ENCODE measurements at places on chromosomes 7 and 10. TPM values are rescaled to one million over a fixed set of nuclear protein-coding genes. Genes with fewer than 3 reads are reported as not detected.

Gene MUC12
- total RNA-seq: 1.3 TPM

Gene AP5Z1
- 88.6 TPM for total RNA-seq

GRCh38 chr7:118836933-118837332 lies 612.4 kb downstream of the ANKRD7 start:
- H3K27ac ChIP-seq: no peak overlapping the region
- no peak overlapping the region for H3K4me3 ChIP-seq
- no peaks in the 10 kb centered on the region for H3K4me1 ChIP-seq
- H3K36me3 ChIP-seq: no peaks in the 10 kb centered on the region

- no peak overlapping the region for H3K4me3 ChIP-seq
- no peak overlapping the region for H3K27ac ChIP-seq
- H3K4me1 ChIP-seq: no peaks in the 10 kb centered on the region
- H3K36me3 ChIP-seq: no peaks in the 10 kb centered on the region
- no peak for DNase-seq
These were observed 49.5 kb upstream of the CREB5 start for GRCh38 chr7:28362812-28363211.

Gene LIPJ
- total RNA-seq: not detected

Gene DNAJC30
- 10.3 TPM for total RNA-seq

- no peaks in the 10 kb centered on the region for H3K36me3 ChIP-seq
- H3K4me3 ChIP-seq: no peak overlapping the region
- H3K4me1 ChIP-seq: peaks cover 2% of the 10 kb centered on the region
- no peak overlapping the region for H3K27ac ChIP-seq
- DNase-seq: no peak
These were observed 282.0 kb downstream of the ADK start for GRCh38 chr10:74432841-74433594.

Gene HNRNPF
- total RNA-seq: 194 TPM

Gene STK32C
- total RNA-seq: 12.6 TPM

Gene RAMP3
- total RNA-seq: 0.62 TPM

GRCh38 chr7:113768387-113768786 lies 150.4 kb downstream of the PPP1R3A start:
- no peak for DNase-seq
- H3K27me3 ChIP-seq: peaks cover 3% of the 10 kb centered on the region
- no peak overlapping the region for H3K27ac ChIP-seq
- H3K36me3 ChIP-seq: no peaks in the 10 kb centered on the region
- H3K4me3 ChIP-seq: no peak overlapping the region

- H3K36me3 ChIP-seq: no peaks in the 10 kb centered on the region
- no peaks in the 10 kb centered on the region for H3K27me3 ChIP-seq
- DNase-seq: no peak
- H3K27ac ChIP-seq: no peak overlapping the region
- no peaks in the 10 kb centered on the region for H3K4me1 ChIP-seq
- H3K4me3 ChIP-seq: no peak overlapping the region
These were observed 1139.3 kb upstream of the CELF2 start for GRCh38 chr10:9878383-9878782.

DNA sequence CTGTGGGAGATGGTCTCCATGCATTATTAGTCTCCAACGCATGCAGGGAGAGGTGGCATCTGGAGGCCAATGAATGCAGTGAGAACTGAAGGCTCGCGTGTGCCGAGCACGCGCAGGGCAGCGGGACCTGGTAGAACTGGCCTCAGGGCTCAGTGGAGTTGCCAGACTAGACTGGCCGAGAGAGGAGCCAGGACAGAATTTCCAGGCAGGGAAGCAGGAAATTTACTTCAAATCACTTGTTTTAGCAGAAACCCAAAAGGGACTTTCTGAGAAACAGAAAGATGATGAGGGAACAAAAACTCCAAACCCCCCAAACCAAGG lies 311.0 kb upstream of the IMMP2L start:
- H3K36me3 ChIP-seq: peaks cover 42% of the 10 kb centered on the region
- H3K4me1 ChIP-seq: peaks cover 58% of the 10 kb centered on the region
- peak overlapping the region; percentile 38 for H3K4me3 ChIP-seq

- H3K27ac ChIP-seq: no peak overlapping the region
- H3K4me3 ChIP-seq: no peak overlapping the region
- H3K4me1 ChIP-seq: no peaks in the 10 kb centered on the region
- H3K27me3 ChIP-seq: peaks cover 3% of the 10 kb centered on the region
- peaks cover 16% of the 10 kb centered on the region for H3K36me3 ChIP-seq
These were observed 18.9 kb downstream of the CEP55 start for GRCh38 chr10:93515071-93516005.

Gene GPR141
- not detected for total RNA-seq

DNA sequence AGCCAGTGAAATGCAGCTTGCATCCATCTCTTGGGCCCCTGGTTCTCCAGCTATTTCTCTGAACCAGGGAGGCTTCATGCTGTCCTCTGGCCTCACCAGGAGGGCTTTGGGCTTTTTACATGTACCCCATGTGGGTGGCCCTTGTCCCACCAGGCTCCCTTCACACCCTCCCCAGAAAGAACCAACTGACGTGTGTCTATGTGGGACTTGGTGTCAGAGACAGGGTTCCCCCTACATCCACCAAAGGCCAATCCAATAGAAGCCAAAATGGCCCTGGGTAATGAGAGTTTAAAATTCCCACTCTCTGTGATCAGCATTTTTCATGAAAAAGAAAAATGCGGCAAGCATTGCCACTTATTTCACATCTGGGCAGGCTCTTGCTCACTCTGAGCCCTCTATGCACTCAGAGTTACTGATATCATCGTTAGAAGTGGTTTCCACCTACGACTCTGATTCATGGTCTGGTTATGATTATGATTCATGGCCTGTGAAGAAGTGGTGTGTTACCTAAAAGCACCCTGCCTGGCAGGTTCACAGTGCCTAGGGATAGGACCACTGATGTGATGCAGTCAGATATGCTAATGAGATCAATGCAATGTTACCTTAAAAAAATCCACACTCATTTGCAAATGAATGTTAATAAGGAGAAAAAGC lies 133.5 kb downstream of the BUB3 start:
- peaks cover 2% of the 10 kb centered on the region for H3K27me3 ChIP-seq
- H3K27ac ChIP-seq: no peak overlapping the region
- no peak overlapping the region for H3K4me3 ChIP-seq
- DNase-seq: no peak
- H3K4me1 ChIP-seq: no peaks in the 10 kb centered on the region

- peak overlapping the region; percentile 5 for H3K27ac ChIP-seq
- no peak for DNase-seq
- H3K4me1 ChIP-seq: peaks cover 12% of the 10 kb centered on the region
These were observed 6.4 kb downstream of the ANTXRL start for GRCh38 chr10:46293228-46293627.

DNA sequence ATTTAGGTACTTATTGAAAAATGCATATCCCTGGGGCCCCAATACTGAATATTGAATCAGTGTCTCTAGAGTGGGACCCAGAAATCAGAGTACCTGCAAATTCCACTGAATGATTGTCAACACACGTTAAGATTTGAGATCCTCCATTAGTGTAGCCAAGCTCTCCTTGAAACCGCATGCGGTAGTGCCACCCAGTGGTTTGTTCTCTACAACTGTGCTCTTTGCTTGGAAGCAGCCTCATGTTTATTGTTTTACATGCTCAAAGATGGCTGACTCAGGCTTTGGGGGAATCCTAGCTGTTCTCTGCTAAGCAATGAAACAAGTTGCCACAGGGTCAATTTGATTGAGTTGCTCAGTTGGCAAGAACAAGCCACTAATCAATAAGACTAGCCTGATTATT lies 340.2 kb upstream of the CELF2 start:
- no peak overlapping the region for H3K4me3 ChIP-seq
- H3K36me3 ChIP-seq: no peaks in the 10 kb centered on the region
- DNase-seq: peak; percentile 72

DNA sequence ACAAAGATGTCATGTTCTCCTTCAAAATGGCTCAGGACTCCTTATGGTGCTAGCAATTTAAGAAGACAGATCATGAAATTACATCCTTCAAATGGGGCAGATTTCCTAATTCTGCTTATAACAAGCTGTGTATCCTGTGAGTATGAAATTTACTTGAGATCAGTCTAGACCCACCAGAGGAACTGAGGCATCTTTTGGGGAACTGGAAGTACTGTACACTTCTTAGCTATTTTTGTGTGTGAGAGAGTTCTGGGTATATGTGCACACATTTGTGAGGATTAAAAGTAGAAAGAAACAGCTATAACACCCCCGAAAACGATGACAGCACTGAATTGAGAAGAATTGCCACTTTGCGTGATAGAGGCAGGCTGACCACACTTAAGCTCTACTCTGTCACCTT lies 187.0 kb upstream of the CCDC6 start:
- H3K4me3 ChIP-seq: no peak overlapping the region
- no peaks in the 10 kb centered on the region for H3K4me1 ChIP-seq
- H3K27ac ChIP-seq: no peak overlapping the region
- no peaks in the 10 kb centered on the region for H3K36me3 ChIP-seq

DNA sequence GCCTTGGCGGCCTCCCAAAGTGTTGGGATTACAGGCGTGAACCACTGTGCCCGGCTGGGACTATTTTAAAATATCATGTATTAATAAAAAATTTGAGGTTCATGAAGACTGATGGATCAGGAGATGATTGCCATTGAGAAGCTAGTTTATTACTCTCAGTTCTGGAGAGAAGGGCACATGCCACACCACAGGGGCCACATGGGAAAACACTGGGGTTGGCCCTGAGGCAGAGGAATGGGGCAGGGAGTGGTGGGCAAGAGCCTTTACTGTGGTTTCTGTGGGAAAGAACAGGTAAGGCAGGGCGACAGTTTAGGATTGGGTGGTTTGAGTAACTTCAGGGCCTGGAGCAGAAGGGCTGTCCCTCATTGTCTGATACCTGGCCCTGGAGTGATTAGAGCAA lies 6.8 kb upstream of the TBRG4 start:
- no peak overlapping the region for H3K27ac ChIP-seq
- no peak for DNase-seq
- no peaks in the 10 kb centered on the region for H3K36me3 ChIP-seq

Gene MEOX2
- total RNA-seq: 0.10 TPM

Gene SLC26A5
- 3.0 TPM for total RNA-seq

Gene SPDYE8
- total RNA-seq: 0.13 TPM

DNA sequence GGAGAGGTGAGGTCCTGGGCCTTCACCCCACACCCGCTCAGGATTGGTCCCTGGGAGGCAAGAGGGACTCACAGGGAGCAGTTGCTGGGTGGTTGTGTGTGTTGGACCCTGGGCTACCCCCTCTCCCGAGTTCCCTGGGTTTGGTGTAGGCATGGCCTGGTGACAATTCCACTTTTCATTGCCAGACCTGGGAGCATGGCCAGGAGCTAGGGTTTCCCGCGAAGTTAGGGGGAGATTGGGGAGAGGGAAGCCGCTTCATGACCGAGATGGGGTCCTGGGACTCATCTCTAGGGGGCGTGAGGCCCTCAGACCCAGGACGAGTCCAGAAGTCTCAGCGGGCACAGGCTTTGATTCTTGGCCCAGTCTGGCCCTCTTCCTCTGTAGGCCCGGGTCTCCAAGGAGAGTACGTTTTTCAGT lies 606 bp downstream of the PALD1 start:
- peak overlapping the region; percentile 89 for H3K27ac ChIP-seq
- H3K36me3 ChIP-seq: no peaks in the 10 kb centered on the region
- H3K4me3 ChIP-seq: peak overlapping the region; percentile 92
- H3K4me1 ChIP-seq: peaks cover 80% of the 10 kb centered on the region

Gene PRKCQ
- total RNA-seq: 24.0 TPM

DNA sequence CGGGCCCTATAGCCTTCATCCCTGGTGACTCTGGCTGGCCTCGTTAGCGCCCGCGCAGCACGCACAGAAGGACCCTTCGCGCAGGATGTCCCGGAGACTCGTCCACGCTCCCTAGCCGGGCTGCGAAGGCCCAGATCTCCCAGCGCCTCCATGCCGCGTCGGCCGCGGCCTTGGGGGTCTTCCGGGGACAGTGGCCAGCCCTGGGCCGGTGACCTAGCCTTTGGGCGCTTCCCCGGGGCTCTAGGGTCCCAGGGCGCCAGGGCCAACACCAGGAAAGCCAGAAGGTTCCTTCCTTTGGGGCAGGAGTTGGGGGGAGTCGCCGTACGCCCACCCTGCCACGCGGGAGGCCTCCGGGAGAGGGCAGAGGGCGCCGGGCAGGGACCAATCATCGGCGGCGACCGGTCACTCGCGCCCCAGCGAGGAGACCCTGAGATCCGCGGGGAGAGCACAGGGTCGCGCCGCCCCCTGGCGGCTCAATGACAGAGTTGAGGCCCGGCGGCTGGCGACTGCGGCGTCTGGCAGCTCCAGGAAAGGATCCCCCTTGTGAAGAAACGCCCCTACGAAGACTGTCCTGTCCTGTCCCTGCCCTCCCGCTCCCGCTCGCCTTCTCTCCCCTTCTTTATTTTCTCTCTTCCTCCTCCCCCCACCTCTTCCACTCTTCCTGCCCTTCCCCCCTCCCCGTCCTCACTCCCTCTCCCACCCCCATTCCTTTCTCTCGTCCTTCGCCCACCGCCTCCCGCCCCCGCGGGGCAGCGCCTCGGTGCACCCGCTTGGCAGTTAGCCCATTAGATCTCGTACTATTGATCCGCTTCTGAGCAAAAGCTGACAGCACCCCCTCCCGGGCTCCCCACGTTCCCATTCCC lies 62.3 kb upstream of the LBX1 start:
- H3K36me3 ChIP-seq: peaks cover 7% of the 10 kb centered on the region
- H3K4me1 ChIP-seq: peaks cover 7% of the 10 kb centered on the region
- peaks cover 21% of the 10 kb centered on the region for H3K27me3 ChIP-seq
- DNase-seq: peak; percentile 87
- no peak overlapping the region for H3K27ac ChIP-seq

Gene ITPRID1
- not detected for total RNA-seq

Gene ALOX5
- 0.18 TPM for total RNA-seq

DNA sequence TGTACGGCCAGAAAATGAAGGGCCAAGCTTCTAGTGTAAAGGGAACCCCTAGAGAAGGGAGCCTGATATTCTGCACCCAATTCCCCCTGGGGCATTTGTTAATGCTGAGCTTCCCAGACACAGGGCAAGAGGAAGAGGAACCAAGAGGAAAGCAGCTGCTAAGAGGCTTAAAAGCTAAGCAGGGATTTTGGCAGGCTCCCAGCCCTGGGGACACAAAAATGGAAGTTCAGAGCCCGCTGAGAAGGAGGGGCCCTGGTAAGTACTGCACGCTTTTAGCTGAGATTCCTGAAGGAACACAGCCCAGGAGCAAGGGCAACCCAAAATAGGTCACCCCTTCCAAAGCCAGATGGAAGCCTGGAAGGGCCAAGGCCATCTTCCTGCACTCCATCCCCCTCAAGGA lies 387.3 kb upstream of the MGMT start:
- H3K27me3 ChIP-seq: no peaks in the 10 kb centered on the region
- no peaks in the 10 kb centered on the region for H3K4me1 ChIP-seq
- H3K27ac ChIP-seq: no peak overlapping the region
- H3K4me3 ChIP-seq: no peak overlapping the region
- H3K36me3 ChIP-seq: no peaks in the 10 kb centered on the region
